Stimulated activated CD8-positive, alpha-beta memory T cell treated with anti-CD3 and anti-CD28 coated beads, Interleukin-15, amount 100 ng/mL, for 4 hours (primary cell): ENCODE measurements at places on chromosomes 5 and 9.

- DNase-seq, result no peak
Measured at GRCh38 chr5:132428484-132429462, 59.3 kb downstream of the SLC22A5 start.

DNA sequence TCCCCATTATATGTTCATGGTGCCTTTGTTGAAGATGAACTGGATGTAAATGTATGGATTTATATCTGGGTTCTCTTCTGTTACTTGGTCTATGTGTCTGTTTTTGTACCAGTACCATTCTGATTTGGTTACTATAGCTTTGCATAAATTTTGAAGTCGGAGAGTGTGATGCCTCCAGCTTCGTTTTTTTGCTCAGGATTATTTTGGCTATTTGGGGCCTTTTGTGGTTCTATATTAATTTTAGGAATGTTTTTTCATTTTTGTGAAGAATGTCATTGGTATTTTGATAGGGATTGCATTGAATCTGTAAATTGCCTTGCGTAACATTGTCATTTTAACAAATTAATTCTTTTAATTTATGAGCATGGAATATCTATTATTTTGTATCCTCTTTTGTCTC lies 36.6 kb upstream of the ZNF366 start:
- DNase-seq, result no peak

DNA sequence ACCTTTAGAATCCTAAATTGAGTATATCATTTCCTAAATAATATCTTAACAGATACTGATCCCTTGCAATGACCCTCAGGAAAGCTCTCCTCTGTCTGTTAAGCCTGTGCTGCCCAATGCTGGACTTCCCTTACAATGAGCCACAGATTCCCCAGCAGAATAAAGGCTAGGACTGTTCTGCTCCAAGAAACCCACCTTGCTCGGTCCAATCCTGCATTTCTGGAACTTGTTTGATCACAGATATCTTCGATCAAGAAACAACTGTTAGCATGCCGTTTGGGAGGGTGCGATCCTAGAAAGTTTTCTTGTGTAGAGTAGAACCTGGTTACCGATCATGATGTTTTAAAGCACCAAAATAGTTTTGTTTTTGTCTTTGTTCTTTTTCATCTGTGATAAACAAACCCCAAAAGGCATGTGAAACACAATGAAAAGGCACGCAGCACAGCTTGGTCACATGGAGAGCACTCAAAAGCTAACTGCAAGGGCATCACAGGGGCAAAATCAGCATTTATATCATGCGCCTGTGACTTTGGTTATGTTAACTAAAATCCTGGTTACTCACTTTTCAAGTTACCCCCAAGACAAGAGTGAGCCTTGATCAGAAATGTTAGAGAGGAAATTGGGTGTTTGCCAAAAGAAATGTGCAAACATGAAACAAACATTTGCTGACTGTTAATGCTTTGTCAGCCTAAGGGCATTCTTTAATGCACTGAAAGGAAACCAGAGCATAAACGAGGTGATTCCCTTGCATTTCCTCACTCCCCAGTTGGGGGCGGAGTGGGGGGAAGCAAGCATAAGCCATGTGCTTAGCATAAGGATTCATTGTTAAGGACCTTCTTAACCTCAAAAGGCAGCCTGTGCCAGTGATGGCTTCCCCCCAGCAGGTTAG lies 61.9 kb upstream of the ADAMTS16 start:
- DNase-seq, result no peak

- DNase-seq, result no peak
Measured at GRCh38 chr5:147520450-147520849, 10.6 kb upstream of the DPYSL3 start.

GRCh38 chr5:147437161-147437596 lies 72.7 kb downstream of the DPYSL3 start:
- no peak for DNase-seq

DNA sequence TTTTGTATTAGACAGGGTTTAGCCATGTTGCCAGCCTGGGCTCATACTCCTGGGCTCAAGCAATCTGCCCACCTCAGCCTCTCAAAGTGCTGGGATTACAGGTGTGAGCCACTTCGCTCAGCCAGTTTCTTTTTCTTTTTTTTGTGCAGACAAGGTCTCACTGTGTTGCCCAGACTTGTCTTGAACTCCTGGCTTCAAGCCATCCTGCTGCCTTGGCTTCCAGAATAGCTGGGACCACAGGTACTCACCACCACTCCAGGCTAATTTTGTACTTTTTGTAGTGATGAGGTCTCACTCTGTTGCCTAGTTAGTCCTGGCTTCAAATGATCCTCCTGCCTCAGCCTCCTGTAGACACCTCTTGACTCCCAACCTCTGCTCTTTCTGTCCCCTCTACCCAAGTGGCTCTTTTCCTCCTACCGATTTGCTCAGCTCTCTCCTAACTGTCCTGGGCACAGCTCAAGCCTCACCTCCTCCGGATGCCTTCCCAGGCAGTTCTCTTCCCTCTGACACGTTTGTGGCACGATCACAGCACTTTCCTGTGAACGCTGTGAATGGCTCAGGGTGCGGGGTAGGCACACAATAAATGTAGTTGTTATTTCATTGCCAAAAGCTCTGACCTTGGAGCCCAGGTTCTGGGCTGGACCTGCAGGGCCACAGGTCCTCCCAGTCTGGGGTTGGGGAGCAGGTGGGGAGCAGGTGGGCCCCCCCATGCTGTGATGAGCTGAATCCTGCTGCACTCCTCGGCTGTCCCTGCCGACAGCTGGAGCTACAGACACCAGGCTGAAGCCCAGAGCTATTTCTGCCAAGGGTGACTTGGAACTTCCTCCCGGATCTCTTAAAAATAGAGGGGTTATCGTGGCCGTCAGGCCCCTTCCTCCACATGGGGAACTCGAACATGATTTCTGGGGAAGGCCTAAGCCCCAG lies 23.9 kb downstream of the GFI1B start:
- DNase-seq, result no peak

- no peak for DNase-seq
Measured at GRCh38 chr9:92191801-92192200, 76.6 kb upstream of the SPTLC1 start.

DNA sequence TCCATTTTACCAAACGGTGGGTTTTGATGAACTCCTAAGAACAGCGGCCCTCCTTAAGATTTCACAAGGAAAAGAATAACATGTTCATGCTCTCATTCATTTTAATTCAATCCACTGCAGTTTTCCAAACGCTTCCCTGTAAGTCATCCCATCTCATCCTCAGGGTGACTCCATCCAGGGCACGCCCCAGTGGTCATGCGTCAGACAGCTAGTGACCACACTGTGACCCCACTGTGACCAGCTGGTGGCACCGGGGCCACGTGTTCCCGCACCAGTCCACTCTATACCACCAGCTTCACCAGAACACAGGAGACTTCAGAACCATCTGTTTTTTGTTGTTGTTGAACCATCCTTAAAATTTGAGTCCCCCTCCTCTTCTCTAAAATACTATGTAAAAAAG lies 14.3 kb downstream of the ATPSCKMT start:
- DNase-seq, result no peak

DNA sequence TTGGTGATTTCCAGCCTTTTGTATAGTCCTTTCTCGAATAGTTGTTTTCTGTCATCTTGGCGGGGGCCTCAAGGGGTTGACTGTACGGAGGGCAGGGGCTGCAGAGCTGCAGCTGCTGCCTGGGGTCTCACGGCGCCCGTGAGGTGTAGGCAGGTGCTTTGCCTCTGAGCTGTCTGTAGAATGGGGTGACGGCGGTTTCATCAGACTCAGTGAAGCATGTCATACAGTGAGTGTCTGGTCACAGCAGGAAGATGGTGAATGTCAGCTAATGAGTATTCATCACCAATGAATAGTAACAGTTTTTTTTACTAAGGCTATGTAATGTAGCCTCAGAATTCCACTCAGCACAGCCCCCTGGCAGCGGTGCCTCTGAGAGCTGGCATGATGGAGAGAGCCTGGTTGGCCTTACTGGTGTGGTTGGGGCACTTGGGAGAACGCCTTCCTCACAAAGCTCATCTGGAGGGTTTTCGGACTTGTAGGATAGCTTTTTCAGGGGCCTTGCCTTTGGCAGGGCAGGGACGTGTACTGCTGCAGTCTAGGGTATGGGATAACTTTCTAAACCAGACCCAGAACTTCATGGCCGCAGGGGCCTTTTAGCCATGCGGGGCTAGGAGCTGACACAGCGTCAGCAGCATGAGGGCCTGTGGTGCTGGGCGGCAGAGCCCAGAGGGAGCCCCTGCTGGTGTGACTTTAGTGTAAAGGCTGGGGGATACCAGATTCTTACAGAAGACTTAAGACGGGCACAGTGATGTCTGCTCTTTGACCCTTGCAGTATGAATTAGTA lies 15.0 kb downstream of the TENT4A start:
- no peak for DNase-seq

DNA sequence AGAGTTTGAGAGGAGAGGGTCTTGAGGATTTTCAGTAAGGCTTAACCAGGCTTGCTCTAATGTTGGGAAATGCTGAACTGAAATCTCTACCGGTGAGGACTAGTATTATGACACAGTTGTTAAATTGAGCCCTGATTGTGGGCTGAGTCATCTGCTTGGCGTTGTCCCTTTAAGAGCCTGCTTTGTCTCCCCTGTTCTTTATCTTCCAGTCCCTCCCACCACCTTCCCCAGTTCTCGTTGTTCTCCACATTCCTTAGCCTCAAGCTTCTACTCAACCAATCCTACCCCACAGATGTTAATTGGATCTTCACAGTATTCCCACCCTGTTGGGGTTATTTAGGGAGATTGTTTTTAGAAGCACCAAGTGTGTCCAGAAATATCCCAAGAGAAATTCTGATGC lies 57.6 kb downstream of the ANKRD55 start:
- DNase-seq, result no peak

DNA sequence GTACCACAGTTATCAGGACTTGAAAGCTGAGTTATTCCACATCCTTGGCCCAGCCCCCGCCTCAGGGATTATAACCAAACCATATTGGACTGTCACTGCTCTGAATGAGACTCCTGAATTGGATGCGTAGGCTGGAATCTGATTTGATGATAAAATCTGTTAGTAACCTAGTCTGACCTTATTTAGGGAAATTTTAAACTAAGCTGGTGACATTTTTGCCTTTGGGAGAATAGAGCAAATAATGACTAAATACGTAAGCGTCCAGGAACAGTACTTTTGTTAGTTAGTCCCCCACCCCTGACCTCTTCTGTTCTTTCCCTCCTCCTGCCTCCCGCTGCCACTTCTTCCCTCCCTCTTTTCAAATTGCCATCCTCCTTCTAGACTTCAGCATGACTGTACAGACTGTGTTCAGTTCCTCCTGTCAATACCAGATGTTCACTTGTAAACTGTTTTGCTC lies 92.6 kb downstream of the TLE4 start:
- no peak for DNase-seq

DNA sequence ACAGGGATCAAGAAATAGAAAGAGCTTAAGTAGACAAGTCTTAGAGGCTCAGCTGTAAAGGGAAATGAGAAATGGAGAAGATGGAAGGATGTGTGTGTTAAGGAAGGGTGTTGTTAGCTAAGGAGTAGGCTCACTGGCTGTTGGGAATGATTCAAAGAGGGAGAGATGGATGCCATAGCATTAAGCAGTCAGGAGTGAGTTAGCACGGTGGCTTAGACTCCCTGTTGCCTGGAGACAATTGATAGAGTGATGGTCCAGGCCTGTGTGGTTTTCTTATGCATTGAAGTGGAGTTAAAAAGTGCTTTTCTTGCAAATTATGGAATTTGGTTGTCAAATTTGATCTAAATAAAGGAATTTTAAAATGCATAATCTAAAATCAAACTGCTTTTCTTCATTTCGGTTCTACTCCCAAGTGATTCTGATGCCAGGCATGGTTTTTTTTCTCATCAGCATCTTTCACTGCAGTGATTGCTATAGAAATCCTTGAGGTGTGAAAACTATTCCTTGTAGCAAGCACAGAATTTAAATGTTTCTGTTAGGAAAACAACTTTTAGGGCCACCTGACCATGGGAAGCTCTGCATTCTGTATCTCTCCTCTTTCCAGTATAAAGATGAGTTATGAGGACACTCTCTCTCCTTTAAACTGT lies 214.7 kb downstream of the ADCY2 start:
- no peak for DNase-seq

GRCh38 chr5:95241635-95242034 lies 43.3 kb downstream of the MCTP1 start:
- DNase-seq, result no peak

- DNase-seq, result no peak
Measured at GRCh38 chr5:14231156-14231555, 88.0 kb downstream of the TRIO start.

GRCh38 chr9:111961575-111961974 lies 65.0 kb downstream of the UGCG start:
- DNase-seq, result no peak

DNA sequence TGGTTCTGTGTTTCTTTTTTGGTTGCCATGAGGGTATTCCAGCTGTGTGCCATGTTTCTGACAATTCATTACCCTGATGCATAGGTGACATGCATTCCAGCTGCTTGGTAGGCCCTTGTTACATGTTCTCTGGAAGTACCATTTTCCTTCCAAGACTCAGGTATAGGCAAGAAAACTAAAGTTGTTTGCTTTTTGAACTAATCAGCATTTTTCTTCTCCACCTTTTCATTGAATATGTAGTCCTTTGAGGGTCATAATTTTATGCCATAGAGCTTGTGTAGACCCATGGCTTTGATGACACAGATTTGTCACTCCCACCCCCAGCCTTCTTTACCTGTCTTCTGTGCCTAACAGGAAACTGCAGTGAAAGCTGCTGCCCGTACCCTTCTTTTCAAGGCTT lies 339.2 kb downstream of the MED10 start:
- no peak for DNase-seq

- DNase-seq, result no peak
Measured at GRCh38 chr9:34579808-34580163, 9.7 kb downstream of the CNTFR start.

- no peak for DNase-seq
Measured at GRCh38 chr5:1541702-1542400, 18.1 kb upstream of the LPCAT1 start.

- no peak for DNase-seq
Measured at GRCh38 chr5:2898661-2899060, 147.2 kb upstream of the IRX2 start.

GRCh38 chr9:89991204-89991790 lies 386.5 kb downstream of the GADD45G start:
- no peak for DNase-seq

- no peak for DNase-seq
Measured at GRCh38 chr5:78593465-78593864, 55.1 kb downstream of the LHFPL2 start.

GRCh38 chr5:128225245-128226030 lies 141.9 kb downstream of the SLC12A2 start:
- no peak for DNase-seq

DNA sequence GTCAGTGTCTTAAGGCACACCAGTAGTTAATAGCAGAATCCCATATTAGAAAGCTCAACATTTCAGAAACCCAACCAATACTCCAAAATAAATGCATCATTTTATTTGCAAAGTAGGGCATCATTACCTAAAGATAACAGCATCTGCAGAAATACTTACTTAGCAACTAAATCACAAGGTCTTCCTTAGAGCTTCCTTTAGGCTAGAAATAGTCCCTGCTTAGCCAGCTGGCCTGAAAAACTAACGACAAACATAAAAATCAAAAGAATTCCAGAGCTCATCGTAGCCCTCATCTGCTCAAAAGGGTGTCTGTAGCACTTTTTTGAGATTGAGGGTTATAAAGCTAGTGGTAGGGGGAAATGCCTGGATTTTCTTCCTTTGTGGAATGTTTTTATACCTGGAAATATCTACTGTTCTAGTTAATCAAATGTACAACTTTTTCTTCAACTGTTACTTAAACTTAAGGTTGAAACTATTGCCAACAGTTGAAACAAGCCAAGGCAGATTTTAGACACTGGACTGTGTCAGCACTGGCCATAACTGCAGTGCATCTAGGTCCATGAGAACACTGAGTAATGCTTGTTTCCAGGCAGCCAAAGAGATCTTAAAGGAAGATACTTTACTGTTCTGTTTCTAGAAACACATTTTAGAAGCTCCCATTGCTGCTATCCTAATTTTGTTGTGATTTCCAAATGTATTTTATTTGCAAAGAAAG lies 129.4 kb upstream of the RASA1 start:
- DNase-seq, result no peak
